ENCODE measurements at places on chromosomes 7 and 10.

GRCh38 chr7:132296820-132297219, 279.4 kb downstream of the PLXNA4 start:
- no peak for DNase-seq

GRCh38 chr10:132253092-132253687, 54.6 kb downstream of the STK32C start:
- DNase-seq, result no peak

- DNase-seq, result no peak
These were observed 81.0 kb downstream of the PPP1R3C start for GRCh38 chr10:91551856-91552255.

- DNase-seq, result no peak
These were observed 102.6 kb downstream of the SH3PXD2A start for GRCh38 chr10:103752680-103753248.

DNA sequence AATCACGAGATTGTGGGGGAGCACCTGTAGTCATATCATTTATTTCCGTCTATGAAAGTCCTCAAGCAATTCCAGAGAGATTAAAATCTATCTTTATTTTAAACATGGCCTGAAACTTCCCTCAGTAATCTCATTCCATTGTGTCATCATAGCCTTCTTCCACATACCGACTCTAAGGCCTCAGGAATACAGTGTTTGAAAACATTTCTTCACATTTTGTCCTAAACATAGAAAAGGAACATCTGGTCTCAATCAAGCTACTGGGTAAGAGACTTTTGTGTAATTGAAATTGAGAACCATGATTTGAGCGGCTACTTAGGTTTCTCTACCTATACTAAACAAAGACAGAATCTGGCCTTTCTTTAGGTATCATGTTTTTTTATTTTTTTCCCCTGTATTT, 78.0 kb upstream of the ELMO1 start:
- no peak for DNase-seq

DNA sequence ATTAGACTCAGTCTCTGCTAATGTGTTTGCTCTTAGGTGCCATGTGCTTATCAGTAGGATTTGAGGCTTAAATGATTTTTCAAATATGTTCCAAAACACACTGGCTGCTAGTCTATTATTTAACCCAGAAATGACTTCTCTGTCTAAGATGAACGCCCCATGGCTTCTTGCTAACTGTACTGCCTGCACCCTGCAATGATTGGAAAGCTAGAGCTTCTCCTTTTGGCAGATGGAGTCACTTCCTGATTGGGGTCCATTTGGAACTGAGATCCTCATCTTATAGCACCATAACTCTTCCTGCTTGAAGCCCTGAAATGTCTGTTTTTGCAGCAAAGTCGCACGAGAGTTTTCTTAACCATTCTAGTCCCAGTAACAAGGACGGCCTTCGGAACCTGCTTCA, 186.5 kb upstream of the ADO start:
- DNase-seq, result no peak

- no peak for DNase-seq
These were observed 28.4 kb upstream of the FAM204A start for GRCh38 chr10:118370499-118370898.

DNA sequence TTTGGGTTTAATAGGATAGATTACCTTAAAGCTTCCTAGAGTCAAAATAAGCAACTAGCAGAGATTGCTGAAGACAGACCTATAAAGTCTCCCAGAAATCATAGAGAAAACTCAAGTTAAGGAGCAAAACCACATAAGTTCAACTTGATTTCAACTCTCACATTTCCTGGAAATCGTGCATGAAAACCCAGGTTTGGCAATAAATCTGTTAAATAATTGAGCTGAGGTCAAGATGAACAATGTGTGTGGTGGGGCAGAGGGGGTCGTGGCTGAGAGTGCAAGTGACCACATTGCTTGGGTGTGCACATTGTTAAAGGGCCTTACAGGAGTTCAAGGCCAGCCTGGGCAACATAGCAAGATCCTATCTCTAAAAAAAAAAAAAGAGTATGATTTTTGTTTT, 636.5 kb downstream of the GALNT17 start:
- DNase-seq, result peak; percentile 42

GRCh38 chr7:761101-761500, 34.0 kb upstream of the PRKAR1B start:
- no peak for DNase-seq

All from fibroblast of skin of left biceps (primary cell).